ENCODE measurements at places on chromosomes 4 and X.

DNA sequence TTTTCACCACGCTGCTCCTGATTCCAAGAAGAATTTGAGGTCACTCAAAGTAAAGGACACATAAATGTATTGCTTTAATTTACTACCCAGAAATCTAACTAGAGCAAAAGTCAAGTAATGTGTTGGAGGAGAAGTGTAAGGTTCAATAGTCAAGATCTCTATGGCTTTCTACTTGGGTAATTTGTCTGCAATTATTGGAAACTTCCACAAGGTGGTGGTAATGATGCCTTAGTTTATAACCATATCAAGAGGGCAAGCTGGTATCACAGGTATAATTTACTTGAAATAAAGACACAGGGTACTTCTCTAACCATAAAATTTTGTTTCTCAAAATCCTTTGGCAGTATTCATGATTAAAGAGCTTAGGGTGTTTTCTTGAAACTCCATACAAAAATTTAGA is 10.2 kb upstream of the GRIA3 start:
- no peak for DNase-seq

DNA sequence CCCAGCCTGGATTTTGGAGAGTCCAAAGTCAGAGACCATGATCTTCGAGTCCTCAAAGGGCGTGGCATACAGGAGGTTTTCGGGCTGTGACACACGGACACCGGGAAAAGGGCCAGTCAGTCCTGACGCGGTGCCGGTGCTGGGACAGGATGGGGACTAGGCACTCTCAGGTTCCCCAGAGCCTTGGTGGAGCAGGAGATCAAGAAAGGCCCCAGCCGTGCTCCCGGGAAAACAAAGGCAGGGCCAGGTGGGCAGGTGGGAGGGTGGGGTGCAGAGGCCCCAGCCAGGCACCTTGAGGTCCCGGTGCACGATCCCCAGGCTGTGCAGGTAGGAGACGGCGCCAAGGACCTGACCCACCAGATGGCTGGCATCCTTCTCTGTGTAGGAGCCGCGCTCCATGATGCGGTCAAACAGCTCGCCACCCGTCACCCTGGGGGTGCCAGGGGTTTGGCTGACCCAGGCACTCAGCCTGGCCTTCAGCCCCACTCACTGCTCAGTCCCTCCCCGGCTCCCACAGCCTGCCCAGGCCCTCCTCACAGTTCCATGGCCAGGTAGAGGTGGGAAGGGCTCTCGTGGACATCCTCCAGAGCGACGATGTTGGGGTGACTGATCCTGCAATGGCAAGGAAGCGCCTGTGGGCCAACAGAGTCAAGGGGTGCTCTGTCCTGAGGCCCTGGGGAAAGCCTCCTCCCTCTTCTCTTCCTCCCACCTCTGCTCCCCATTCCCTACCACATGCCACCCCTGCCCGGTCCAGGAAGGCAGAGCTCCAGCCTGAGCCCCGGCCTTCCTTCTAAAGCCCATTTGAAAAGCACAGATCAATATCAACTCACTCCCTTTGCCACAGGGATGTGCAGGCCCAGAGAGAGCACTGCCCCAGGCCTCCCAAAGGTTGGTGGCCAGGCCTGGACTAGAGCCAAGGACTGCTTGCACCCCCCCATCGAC is 1.8 kb downstream of the PNCK start:
- DNase-seq = no peak

- DNase-seq = no peak
Observed at GRCh38 chrX:46209768-46210167, 335.5 kb downstream of the ZNF674 start.

GRCh38 chrX:113330416-113330815 is 489.8 kb upstream of the AMOT start:
- no peak for DNase-seq

GRCh38 chrX:57241967-57242366 is 44.5 kb upstream of the FAAH2 start:
- DNase-seq = no peak

- DNase-seq = no peak
Observed at GRCh38 chr4:152374153-152374552, 161.7 kb downstream of the FBXW7 start.

GRCh38 chrX:12401252-12401651 is 263.0 kb downstream of the FRMPD4 start:
- DNase-seq = no peak

DNA sequence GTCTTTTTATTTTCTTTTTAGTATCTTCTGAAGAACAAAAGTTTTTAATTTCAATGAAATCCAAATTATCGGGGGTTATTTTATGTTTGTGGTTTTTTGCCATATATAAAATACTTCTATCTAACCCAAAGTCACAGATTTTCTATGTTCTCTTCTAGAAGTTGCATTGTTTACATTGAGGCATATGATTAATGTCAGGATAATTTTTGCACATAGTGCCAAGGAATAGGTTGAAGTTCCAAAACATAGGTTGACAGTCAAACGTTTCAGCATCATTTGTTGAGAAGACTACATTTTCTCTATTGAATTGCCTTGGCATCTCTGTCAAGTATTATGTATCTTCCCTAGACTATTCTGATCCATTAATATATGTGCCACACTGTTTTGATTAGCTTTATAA is 64.5 kb downstream of the ANKRD17 start:
- DNase-seq = no peak

DNA sequence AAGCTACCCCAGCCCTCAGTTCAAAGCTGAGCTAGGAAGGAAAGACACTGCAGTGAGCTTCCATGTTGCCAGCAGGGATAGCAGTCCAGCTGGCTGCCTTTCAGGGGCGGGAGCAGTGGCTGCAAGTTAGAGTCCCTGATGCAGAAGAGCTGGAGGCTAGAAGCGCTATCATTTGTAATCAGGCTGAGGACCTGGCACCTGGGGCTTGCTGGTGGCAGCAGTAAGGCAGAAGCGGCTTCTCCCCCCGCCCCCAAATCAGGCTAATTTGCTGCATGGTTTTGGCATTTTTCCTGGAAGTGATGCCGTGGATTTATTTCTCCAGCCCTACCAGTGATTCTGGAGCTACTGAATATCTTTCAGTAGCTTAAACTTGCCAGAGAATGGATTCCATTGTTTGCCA is 203.3 kb downstream of the CLCN4 start:
- DNase-seq = peak; percentile 8

GRCh38 chr4:152697284-152698088 is 17.7 kb upstream of the TMEM154 start:
- no peak for DNase-seq

GRCh38 chr4:112031712-112032328 is 113.4 kb upstream of the FAM241A start:
- DNase-seq = peak; percentile 71

- no peak for DNase-seq
Observed at GRCh38 chr4:151287409-151287808, 10.4 kb downstream of the PRSS48 start.

- no peak for DNase-seq
Observed at GRCh38 chr4:127993151-127993550, 27.9 kb downstream of the ABHD18 start.

DNA sequence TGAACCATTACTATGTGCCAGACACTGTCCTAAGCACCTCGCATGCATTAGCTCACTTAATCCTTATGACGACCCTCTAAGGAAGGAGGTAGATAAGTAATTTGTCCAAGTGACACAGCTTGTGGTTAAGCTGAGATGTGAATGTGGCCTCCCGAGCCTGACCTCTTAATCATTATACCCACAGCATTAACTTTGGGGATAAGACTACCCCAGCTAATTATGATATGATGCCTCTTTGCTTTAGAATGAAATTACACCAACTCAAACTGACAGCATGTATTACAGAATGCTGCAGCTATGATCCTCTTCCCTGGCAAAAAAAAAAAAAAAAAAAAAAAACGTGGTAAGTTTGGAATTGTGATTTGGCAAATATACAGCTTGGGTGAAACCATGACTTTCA is 53.5 kb downstream of the APBB2 start:
- no peak for DNase-seq

DNA sequence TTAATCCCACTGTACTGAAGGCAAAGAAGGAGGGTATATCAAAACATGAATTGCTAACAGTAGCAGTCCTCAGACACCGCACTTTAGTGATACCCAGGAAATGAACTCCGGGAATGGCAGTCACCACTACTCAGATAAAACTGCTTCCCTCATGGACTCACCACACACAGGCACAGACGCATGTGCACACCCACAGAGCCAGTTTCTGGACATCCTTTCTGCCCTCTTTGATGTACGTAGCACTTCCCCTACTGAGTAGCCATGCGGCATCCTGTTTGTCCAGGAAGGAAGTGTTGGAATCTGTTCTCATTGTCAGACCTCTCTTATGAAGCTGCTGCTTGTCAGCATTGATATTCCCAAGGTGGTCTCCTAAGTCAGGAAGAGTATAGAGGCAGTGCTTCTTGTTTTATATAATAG is 95.7 kb downstream of the DCLK2 start:
- DNase-seq = peak; percentile 36

- no peak for DNase-seq
Observed at GRCh38 chr4:153555730-153556434, 89.7 kb downstream of the TMEM131L start.

GRCh38 chr4:48237996-48238645 is 31.5 kb downstream of the TEC start:
- DNase-seq = peak; percentile 7

DNA sequence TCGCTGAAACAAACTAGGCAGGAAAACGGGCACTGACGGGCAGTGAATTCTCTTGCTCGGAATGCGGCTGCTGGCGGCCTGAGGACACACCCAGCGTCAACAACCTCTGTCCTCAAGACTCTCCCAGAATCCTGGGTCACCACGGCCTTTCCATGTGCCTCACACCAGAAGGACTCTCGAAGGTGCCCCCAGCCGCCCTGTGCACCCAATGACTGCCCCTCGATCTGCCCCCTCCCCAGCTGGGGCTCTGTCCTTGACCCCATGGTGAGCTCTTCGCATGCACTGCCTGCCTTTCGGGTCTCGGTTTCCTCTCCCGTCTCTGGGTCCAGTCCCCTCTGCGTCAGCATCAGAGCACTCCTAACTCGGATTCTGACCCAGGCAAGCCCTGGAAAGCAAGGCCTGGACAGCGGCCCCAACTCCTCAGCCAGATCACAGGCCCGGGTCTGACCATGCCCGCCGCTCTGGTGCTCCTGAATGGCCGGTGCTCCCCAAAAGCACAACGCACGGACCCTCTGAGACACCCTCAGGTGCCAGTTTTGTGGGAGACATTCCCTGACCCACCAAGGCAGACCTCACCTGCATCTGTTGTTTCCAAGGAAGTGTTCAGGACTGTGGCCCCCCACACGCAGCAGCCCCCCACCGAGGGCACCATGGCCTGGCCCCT is 56.0 kb downstream of the ACOX3 start:
- DNase-seq = no peak

DNA sequence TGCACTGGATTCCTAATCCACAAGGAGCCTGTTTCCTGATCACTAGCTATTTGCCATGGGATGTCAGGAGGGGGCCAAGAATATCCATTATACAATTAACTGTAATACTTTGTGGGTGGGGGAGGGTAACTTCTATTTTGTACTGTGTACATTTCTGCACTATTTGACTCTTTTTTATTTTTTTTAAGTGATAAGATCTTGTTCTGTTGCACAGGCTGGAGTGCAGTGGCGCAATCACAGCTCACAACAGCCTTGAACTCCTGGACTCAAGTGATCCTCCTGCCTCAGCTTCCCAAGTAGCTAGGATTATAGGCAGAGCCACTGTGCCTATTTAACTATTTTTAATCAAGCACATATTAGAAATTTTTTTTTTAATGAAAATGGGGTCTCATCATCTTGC is 134.1 kb downstream of the ELOVL6 start:
- no peak for DNase-seq

GRCh38 chr4:153082322-153083301 is 121.6 kb upstream of the TRIM2 start:
- peak; percentile 2 for DNase-seq

DNA sequence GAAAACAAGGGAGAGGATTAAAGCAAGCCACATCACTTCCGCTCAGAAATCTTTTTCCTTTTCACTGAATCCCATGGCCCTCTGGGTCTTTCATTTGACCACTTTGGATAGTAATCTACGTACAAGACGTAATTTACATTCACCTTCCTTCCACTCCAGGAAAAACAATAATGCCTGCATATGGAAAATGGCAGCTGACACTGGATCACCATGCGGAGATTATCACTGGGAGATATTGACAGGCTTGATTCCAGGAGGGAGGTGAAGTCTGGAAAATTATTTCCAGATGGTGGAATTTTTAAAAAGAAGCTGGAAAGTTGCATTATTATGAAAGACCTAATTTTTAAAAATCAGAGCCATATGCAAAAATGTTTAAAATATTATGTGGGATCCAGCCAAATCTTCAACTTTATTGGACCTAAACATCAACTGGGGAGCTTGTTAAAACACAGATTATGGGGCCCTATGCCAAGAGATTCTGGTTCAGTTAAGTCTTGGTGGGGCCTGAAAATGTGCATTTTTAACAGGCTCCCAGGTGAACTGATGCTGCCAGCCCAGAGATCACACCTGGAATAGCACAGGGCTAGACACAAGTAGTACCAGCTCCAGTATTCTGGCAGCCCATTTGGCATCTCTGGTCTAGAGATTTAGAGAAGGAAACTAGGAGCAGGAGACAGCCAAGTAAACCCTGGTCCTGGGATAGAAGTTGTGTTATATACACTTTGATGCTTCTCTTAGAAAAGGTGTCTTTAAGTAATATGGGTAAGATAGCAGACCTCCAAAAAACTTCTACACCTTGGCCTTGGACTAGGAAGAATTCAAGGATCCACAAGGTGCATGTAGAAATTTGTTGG is 290.3 kb upstream of the LDB2 start:
- no peak for DNase-seq

DNA sequence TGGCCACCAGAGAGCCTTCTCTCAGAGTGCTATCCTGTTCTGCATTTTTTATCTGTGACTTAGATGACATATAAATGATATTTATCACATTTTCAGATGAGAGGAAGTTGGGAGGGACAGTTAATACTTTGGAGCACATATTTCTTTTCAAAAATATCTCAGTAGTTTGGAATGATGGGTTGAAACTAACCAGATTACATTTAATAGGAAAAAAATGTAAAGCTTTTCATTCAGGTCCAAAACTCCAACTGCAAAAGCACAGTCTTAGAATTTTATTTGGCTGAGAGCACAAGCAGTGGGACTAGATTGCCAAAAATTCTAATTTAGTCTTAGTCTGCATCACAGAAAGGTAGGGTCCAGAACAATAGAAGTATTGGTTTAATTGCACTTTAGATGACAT is 248.2 kb upstream of the TEX13A start:
- DNase-seq = no peak

DNA sequence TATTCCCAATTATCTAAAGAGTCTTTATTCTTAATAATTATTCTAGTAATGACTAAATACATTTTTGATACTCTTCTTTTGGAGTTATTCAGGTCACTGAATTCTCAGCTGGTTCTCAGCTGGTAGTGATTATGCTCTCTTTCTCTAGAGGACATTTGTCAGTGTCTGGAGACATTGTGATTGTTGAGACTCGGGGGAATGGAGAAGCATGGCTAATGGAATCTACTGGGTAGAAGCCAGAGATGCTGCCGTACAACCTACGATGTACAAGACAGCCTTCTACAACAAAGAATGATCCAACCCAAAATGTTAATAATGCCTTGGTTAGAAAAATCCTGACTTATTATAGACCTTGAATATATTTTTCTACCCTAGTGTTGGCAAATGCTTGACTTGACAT is 149.2 kb upstream of the ANKRD50 start:
- DNase-seq = no peak
